ENCODE measurements at places on chromosomes 4 and X.
A peak's percentile ranks its signal among the peaks of the same experiment; 100 is the strongest.

DNA sequence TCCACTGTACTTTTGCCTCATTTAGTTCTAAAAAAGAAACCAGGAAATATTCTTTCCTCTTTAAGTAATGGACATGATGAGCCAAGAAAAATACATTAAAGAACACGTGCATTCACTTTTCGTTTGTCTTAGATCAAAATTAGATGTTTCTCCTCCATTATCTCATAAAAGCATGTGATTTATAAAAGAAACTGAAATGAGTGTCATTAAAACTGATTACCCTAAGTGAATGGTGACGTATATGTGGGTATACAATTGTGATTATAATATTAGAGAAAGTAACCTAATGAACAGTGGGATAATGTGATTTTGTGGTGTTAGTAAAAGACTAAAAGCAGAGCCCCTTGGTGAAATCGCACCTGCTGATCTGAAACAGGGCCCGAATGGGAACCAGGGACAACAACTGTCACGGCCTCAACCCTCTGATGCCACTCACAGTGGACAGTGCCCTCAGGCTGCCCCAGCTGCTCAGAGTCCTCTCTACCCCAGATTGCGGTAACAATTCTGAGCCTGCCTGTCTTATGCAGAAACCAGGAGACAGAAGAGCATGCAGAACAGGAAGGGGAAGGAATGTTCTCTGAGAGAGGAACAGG, 25.7 kb upstream of the HS6ST2 start:
- no peak for DNase-seq

- no peak for DNase-seq
These were observed 6.3 kb downstream of the FMR1 start for GRCh38 chrX:147917700-147918695.

DNA sequence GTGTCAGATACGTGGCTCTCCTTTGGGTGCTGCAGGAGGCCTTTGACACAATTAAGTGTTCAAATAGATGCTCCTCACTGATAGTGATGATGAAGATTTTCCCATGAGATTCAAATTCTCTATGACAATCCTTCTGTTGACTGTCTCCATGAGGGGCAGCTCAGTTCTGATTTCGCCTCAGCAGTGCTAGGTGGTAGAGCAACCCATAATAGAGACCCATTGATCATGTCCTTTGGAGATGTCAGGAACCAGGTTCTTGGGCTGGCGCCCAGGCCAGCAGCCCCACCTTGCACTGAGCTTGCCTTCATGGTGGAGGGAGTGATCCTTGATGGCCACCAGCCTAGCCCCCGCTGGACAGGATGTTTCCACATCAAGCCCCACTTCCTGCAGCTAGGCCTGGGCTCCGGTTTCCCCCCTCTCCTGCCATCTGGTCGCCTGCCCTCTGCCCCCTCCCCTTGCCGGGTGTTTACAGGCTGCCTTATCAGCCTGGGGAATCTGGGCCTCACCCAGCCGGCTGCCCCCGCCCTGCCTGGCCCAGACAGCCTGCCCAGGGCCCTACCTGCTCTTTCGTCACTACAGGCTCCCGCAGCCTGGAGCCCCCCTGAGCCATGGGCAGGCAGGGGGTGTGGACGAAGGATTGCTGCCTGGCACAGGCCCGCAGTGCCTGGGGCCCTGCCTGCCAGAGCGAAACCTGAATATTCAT, 12.6 kb downstream of the ELF4 start:
- DNase-seq: peak; percentile 37

GRCh38 chrX:72126048-72126415, 5.7 kb downstream of the RTL5 start:
- no peak for DNase-seq

GRCh38 chrX:43560247-43560946, 95.7 kb upstream of the MAOA start:
- DNase-seq: no peak

- no peak for DNase-seq
These were observed 103.6 kb downstream of the RTL3 start for GRCh38 chrX:78555401-78555980.

DNA sequence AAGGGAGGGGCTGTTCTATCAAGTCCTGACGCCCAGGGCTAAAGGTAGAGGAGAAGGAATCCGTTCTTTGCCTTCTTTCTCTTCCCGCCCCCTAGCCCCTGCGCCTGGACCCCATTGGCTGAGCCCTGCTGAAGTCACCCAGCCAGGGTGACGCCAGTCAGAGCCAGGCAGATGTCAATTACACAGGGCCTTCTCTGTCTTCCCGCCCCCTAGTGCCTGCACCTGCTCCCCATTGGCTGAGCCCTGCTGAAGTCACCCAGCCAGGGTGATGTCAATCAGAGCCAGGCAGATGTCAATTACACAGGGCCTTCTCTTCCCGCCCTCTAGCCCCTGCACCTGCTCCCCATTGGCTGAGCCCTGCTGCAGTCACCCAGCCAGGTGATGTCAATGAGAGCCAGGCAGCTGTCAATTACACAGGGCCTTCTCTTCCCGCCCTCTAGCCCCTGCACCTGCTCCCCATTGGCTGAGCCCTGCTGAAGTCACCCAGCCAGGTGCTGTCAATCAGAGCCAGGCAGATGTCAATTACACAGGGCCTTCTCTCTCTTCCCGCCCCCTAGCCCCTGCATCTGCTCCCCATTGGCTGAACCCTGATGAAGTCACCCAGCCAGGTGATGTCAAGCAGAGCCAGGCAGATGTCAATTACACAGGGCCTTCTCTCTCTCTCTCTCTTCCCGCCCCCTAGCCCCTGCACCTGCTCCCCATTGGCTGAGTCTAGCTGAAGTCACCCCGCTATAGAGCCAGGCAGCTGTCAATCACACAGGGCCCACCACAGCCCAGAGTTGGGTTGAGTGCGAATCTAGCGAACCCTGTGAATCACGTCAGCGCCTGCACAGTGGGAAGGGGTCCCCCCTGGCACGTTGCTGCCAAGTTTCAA, 46.4 kb downstream of the ASMT start:
- DNase-seq: peak; percentile 86
